ENCODE measurements at places on chromosomes 2 and 18.

GRCh38 chr2:196291873-196292800 is 120.8 kb upstream of the STK17B start:
- no peak for DNase-seq

- DNase-seq, result no peak
Measured at GRCh38 chr2:20855456-20855855, 32.6 kb upstream of the LDAH start.

GRCh38 chr2:184504252-184504651 is 94.1 kb upstream of the ZNF804A start:
- no peak for DNase-seq

- DNase-seq, result peak; percentile 76
Measured at GRCh38 chr2:165794536-165794928, 485 bp upstream of the GALNT3 start.

- no peak for DNase-seq
Measured at GRCh38 chr2:3628800-3629199, 29.2 kb upstream of the ALLC start.

DNA sequence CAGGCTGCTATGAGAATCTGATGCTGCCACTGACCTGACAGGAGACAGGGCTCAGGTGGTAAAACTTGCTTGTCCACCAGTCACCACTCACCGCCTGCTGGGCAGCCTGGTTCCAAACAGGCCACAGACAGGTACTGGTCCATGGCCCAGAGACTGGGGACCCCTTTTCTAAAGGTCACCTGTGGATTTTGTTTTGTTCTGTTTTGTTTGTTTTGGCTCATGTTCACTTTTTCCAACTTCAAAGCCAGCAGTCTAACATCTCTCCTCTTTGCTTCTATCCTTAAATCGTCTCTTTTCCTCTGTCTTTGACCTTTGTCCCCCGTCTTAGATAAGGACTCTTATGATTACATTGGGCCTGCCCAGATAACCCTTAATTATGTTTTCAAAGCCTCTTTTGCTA is 3.3 kb upstream of the CERKL start:
- DNase-seq, result no peak

GRCh38 chr18:35938562-35938961 is 33.9 kb upstream of the RMP24 start:
- no peak for DNase-seq

DNA sequence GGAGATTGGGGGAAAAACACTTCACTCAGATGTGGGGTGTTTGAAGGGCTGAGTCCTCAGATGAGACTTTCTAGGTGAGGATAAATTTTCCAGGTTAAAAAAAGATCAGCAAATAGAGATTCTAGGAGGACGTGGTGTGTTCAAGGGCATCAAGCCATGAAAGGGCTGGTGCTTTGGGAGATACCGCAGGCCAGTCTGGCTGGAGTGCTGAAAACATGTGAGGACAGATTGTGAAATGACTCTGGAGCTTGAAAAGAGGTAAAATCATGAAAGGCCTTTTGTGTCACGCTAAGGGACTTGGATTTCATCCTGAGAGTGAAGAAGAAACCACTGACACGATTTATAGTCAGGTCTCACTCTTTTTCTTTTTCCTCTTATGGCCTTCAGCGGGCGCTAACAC is 320.5 kb downstream of the DPP10 start:
- no peak for DNase-seq

DNA sequence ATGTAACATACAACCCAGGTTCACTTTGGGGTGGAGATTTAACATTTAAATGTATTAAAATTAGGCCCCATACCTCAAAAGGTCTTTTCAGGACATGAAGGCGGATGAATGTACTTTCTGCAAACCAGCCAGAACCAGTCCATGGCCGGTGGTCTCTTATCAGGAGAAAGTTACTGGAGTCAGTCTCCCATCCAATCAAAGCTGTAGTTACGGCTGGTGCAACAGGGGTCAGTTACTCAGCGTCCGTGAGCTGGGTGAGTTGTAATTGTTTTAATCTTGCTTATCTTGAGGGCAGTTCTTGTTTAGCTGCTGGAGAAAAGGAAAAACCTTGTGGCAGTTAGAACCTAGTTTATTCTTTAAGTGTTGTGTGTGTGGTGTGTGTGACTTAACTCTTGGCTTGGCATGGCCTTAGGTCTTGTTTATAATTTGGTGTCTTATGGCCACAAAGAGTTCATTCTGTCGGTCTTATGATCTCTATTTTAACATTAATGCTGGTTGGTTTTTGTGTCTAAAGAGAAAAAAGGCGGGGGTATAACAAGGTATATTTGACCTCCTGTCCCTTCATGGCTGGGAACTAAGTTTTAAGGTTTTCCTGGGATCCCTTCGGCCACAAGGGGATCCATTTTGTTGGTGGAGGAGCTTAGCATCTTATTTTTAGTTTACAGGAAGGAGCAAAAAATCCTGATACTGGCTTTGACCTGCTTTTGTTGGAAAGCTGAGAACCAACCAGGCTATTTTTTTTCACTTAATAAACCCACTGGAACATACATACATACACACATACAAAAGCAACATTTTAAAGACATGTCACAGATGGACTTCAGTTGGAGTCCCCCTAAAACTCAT is 143.5 kb upstream of the NCK2 start:
- no peak for DNase-seq

- no peak for DNase-seq
Measured at GRCh38 chr2:174392706-174393105, 2.8 kb upstream of the SCRN3 start.

GRCh38 chr2:17644997-17645720 is 104.7 kb downstream of the VSNL1 start:
- DNase-seq, result no peak

- DNase-seq, result no peak
Measured at GRCh38 chr2:151111599-151112278, 149.9 kb downstream of the RBM43 start.

- DNase-seq, result no peak
Measured at GRCh38 chr18:77127769-77128671, 4.6 kb downstream of the MBP start.

DNA sequence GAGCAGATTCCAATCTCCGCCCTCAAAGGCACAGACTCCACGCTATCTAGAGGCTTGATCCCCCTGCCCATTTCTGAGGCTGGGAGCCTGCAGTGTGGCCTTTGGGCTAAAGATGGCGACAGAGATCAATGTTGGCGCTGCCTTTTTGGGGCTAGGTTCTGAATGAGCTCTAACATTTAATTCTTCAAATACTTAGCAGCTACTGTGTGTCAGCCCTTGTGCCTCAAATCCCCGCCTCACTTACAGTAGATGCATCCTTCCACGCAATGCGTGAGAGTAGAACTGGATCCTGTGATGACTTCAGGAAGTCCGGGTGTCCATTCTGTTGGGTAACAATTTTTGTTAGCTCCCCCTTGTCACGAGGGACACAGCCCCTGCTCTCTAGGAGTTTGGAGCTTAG is 12.4 kb downstream of the IL1F10 start:
- peak; percentile 28 for DNase-seq

GRCh38 chr18:23365602-23366001 is 87.5 kb upstream of the RIOK3 start:
- no peak for DNase-seq

GRCh38 chr2:151614606-151615306 is 119.5 kb downstream of the NEB start:
- no peak for DNase-seq

GRCh38 chr18:35155398-35156117 is 85.3 kb upstream of the ZNF397 start:
- no peak for DNase-seq

DNA sequence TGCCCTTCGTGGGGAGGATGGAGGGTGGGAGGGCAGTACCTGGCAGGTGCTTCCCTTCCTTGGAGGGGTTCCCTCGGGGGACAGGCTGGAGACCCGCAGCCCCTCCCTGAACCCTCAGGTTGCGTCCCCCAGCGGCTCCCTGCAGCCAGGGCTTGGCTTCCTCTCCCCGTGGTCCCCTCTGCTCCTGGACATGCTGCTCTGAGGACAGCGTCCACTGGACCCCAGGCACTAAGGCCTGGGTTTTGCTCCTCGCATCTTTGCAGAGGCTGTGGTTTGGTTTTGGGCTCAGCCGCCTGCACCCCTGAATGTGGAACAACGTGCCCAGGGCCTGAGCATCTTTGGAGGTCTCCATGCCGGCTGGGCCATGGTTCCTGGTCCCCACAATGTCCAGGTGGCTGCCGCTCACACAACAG is 133.5 kb downstream of the PTGR3 start:
- DNase-seq, result no peak

DNA sequence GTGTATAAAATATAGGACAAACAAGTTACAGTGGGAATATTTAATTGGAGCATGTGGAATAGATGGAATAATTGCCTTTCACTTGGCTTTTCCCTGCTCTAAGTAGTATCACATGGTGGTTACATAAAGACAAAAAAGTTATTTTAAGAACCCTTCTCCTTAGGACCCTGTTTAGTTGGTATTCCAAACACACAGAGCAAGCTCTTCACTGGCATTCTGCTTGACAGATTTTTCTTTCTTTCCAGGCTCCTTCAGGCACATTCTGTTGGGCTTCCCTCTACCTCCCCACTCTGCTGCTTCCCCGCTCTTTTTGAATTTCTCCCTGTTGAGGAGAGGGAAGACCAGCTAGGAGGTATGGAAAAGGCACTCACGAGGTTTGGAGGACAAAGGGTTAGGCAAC is 29.0 kb upstream of the DARS1 start:
- DNase-seq, result no peak

DNA sequence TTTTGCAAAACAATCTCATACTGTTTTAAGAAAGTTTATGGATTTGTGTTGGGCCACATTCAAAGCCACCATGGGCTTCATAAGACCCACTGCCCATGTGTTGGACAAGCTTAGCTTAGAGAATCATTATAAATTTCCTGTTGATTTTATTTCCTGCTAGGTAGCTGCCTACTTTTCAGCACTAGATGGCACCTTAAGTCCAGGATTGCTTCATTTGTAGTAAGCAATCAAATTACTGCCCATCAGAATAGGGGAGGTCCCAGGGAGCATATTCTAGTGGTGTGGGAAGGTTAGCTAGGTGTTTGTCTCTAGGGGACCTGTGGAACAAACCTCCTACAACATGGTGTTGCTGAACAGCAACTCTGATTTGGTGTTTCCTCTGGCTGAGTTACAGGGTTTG is 11.0 kb upstream of the DCDC2C start:
- DNase-seq, result no peak

GRCh38 chr2:127220102-127220767 is at the start of gene CYP27C1:
Gene CYP27C1, minus strand, starts transcription at chr2:127220299. Its CDS starts 29 bp downstream, at chr2:127220270.
- DNase-seq, result no peak

GRCh38 chr2:54673501-54673998 is 49.9 kb upstream of the EML6 start:
- DNase-seq, result peak; percentile 30

- no peak for DNase-seq
Measured at GRCh38 chr18:75521816-75522215, 94.3 kb upstream of the SMIM21 start.

DNA sequence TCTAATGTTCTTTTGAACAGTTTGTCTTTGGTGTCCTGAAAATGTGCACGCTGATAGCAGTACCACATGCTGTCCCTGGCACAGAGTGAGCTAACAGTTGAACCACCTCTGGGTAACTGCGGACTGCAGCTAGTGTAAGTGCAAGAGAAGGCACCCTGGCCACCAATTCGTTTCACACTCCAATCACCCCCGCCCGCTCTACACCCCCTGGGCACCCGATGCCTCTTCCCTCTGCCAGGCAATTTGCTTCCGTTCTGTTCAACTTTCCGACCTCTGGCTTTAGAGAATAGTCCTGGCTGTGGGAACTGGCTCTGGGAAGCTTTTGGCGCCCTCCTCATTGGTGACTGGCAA is 1.4 kb downstream of the DOCK10 start:
- DNase-seq, result no peak

GRCh38 chr2:9720352-9721093 is 89.7 kb upstream of the YWHAQ start:
- DNase-seq, result no peak

GRCh38 chr2:64036034-64036705 is 16.9 kb upstream of the VPS54 start:
- DNase-seq, result peak; percentile 30

DNA sequence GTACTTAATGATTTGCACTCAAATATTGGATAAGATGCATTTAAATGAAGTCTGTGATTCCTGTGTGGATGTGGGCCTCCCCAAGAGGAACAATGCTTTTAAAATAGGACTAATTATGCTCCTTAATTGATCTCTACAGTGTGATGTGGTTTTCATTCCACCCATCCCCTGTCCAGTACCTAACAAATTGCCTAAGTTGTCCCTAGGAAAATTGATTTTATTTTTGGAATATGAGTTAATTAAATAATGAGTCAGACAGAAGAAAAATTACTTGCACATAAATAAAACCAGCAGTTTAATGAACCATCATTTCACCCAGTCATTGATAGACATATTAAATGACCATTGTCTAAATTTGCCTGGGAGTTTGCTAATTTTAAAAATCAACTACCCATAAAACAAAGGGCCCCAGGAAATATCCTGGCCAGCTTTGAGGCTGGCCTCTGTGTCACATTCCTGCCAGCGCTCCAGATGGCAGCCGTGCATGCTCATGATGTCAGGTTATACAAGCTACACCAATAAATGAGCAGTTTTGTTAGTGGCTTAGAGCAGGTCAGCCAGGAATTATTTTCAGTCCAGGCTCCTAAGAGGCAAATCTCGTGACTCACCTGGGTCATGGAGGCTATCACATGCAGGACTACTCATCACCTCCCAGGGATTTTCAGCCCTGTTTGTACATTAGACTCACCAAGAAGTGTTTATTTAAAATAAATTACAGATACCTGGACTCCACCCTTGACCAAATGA is 31.9 kb downstream of the ABHD3 start:
- DNase-seq, result no peak

- no peak for DNase-seq
Measured at GRCh38 chr2:100174026-100174431, 31.6 kb upstream of the AFF3 start.

DNA sequence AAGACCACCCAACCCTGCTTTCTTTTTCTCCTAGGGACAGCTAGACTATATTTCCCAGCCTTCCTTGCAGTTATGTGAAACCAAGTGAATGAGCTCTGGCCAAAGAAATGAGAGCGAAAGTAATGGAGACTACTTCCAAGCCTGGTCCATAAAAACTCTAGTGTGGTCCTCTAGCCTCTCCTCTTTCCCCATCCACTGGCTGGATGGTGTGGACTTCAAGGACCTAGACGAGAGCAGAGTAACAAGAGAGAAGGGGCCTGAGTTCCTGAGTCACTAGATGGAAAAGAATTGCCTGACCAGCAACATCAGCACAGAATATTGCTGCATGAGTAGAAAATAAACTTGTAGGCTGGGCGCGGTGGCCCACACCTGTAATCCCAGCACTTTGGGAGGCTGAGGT is 2.9 kb upstream of the TMSB10 start:
- no peak for DNase-seq

- no peak for DNase-seq
Measured at GRCh38 chr18:55121397-55122170, 162.3 kb upstream of the CCDC68 start.

GRCh38 chr18:76445275-76445674 is 49.8 kb downstream of the ZNF516 start:
- no peak for DNase-seq

Data from activated T-helper 2 cell treated with anti-CD3 and anti-CD28 coated beads, Interferon-gamma antibody, Interleukin-2, Interleukin-4, amounts not matched to agents 10 μg/mL and 5 μg/mL and 100 μg/mL, durations not matched to agents 14 hours and 24 hours and 36 hours (primary cell).